ENCODE measurements at places on chromosomes 3 and 15.

DNA sequence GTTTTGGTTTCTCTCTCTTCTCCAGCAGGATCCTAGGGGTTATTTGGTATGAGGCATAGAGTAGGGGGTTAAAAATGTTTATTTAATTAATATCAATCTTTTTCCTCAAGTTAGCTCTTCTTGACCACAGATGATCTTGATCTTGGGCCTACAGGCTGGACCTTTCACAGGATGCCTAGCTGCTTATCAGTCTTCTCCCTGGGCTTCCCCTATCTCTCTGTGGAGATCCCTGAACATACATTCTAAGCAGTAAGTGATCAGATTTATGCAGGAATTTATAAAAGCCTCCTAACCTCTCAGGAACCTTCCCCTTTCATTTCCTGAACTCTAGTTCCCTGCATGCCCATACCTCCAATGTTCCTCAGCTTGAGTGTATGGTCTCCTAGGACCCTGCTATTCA lies 428.3 kb downstream of the TBC1D5 start:
- DNase-seq = no peak

DNA sequence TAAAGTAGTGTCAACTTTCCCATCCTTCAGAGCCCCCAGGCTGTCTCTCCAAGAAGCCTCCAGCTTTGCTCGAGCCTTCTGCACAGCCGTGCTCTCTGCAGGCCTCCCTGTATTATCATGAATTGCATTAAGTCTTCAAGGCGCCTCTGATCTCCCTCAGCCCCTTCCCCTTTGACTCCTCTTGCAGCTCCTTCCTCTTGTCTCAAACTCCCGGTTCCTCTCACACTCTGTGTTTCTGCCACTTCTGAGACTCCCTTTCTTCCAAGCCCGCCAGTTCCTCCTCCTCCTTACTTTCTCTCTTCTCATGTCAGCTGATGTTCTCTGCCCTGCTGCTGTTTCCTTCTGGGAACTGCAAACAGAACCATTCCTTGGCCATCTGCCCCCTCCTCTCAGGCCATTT lies 418.8 kb downstream of the EPHB1 start:
- DNase-seq = no peak

DNA sequence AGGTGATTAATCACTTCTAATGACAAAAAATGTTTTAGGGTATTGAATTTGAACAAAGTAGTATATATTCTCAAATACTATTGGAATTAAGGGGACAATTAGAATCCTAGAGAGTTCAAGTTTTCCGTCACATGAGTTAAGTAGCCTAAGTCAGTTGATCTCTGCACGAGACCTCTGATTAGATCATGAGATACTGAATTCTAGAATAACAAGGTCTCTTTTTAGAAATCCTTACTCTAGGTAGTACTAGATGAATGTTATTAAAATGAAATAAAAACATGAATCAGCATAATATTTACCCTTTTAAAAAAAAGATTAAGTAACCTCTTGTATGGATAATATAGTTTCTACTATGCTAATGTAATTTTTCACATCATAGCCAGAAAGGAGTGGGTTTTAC lies 43.4 kb downstream of the MYO5A start:
- DNase-seq = no peak

DNA sequence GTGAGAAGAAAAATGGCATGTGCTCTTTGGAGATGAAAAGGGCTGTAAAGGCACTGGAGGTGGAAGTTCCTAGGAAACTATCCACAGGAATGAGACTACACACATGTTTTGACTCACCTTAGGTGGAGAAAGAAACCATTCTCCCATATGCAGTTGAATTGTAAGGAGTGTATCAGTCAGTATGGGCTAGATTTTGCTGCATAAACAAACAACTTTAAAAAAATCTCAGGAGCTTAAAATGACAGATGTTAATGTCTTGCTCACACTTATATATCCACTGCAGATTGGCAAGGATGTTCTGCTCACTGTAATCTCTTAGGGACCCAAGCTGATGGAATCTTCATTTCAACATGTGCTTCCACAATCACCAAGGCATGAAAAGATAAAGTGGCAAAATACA lies 25.6 kb downstream of the RPL22L1 start:
- DNase-seq = no peak

GRCh38 chr3:37987315-37987697 lies 3.3 kb upstream of the VILL start:
- DNase-seq = no peak

- no peak for DNase-seq
These were observed 9.3 kb downstream of the CCDC33 start for GRCh38 chr15:74245342-74245931.
